EH (cell line): ENCODE measurements at places on chromosomes 6 and 20.

DNA sequence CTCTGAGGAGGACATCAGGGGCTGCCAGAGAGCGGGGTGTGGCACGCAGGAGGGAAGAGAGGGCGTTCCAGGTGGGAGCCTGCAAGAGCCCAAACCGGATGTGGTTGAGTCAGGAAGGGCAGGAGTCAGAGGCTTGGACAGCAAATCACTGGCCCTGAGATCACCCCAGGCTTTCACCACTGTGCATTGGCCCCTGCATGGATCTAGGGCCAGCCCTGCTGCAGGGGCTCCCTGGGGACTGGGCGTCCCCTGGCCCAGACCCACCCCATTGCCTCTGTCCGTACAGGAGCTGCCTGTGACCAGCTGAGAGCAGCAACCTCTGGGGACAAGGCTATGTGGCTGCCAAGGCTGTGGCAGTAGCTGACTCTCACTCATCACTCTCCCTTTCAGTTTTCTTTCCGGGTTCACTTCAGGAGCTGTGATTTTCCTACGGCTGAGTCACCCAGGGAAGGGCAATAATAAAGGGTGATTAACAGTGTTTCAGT is 33.9 kb downstream of the KCNK17 start:
- peak; percentile 11 for DNase-seq

DNA sequence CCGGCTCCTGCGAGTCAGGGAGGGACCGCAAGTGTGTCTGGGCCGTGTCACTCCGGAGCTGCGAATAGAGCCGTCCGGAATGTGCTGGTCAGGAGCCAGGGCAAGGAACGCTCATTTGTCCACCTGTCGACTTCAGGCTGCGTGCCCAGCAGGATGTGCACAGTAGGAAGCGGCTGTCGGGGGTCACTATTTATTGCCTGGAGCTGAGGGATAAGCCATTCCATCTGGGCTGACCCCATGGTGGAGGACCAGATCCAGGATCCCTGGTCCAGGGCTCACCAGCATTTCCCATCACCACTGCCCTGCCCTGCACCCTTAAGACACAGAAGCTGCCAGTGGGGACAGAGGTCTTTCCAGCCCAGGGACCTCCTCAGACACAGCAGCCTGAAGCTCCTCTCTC is 14.7 kb downstream of the NTSR1 start:
- DNase-seq: no peak

- no peak for DNase-seq
Observed at GRCh38 chr6:147849401-147850330, 341.2 kb downstream of the SAMD5 start.

DNA sequence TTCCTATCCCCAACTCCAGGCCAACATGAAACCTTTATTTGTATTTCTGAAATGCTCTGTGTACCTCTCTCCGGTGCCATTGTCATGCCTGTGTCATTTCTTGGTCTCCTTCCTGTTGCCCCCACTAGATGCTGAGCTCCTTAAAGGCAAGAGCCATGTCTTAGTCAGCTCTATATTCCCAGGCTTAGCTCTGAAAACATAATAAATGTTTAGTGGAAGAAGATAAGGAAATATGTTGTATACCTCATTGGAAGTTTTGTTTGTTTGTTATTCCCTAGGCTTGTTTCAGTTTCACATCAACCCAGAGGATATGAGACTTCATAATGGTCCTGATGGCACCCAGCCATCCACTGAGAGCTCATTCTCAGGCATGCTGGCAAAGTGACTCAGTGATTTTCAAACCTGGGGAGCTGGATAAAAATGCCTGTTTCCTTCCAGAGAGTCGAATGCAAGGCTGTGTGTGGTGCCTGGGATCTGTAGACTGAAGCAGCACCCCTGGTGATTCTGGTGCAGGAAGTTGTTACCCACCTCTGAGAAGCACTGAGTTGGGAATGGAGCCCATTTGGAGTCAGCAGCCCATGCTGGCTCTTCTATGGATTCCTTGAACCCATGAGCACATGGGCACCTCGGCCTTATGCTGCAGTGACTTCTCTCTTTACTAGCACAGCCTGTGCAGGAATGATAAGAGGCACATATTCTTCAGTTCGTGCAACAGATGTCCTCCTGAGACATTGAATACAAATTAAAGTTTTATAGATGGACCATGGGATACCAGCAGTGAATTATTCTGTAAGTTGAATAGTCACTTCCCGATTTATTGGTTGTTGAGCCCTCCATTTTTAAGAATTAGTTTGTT is 205.2 kb downstream of the FARS2 start:
- peak; percentile 88 for DNase-seq

- DNase-seq: peak; percentile 63
Observed at GRCh38 chr20:19404826-19405225, 192.4 kb downstream of the SLC24A3 start.

GRCh38 chr6:16644540-16645250 is 116.6 kb downstream of the ATXN1 start:
- no peak for DNase-seq

GRCh38 chr6:13397359-13398068 is 69.2 kb upstream of the TBC1D7 start:
- peak; percentile 11 for DNase-seq

- DNase-seq: no peak
Observed at GRCh38 chr6:99184696-99185095, 164.8 kb downstream of the FAXC start.

- no peak for DNase-seq
Observed at GRCh38 chr6:156193381-156193780, 583.8 kb upstream of the ARID1B start.

- no peak for DNase-seq
Observed at GRCh38 chr20:13422637-13423036, 201.6 kb downstream of the ISM1 start.

GRCh38 chr20:16589623-16590022 is 16.4 kb upstream of the KIF16B start:
- DNase-seq: no peak

GRCh38 chr20:49578436-49578835 is 10.5 kb upstream of the PTGIS start:
- DNase-seq: no peak

DNA sequence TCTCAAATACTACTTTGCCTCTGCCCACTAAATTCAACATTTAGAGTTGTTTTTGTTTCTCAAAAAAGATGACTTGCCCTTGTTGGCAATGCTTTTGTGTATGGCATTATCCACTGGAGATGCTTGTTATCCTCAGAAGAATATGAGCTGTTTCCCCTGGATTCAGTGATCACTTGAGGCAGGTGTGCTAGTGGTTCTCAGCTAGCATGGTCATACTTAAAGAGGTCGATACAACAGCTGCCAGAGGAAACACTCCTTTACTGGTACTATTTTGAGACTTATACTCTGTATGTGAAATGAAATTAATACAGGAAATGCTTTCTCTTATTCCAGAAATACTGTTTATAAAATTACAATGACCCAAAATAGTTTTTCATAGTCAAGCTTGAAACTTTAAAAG is 122.5 kb downstream of the HIVEP1 start:
- no peak for DNase-seq

- no peak for DNase-seq
Observed at GRCh38 chr6:17601386-17601703, 1.2 kb downstream of the FAM8A1 start.
